ENCODE measurements at places on chromosomes 13 and 19.

DNA sequence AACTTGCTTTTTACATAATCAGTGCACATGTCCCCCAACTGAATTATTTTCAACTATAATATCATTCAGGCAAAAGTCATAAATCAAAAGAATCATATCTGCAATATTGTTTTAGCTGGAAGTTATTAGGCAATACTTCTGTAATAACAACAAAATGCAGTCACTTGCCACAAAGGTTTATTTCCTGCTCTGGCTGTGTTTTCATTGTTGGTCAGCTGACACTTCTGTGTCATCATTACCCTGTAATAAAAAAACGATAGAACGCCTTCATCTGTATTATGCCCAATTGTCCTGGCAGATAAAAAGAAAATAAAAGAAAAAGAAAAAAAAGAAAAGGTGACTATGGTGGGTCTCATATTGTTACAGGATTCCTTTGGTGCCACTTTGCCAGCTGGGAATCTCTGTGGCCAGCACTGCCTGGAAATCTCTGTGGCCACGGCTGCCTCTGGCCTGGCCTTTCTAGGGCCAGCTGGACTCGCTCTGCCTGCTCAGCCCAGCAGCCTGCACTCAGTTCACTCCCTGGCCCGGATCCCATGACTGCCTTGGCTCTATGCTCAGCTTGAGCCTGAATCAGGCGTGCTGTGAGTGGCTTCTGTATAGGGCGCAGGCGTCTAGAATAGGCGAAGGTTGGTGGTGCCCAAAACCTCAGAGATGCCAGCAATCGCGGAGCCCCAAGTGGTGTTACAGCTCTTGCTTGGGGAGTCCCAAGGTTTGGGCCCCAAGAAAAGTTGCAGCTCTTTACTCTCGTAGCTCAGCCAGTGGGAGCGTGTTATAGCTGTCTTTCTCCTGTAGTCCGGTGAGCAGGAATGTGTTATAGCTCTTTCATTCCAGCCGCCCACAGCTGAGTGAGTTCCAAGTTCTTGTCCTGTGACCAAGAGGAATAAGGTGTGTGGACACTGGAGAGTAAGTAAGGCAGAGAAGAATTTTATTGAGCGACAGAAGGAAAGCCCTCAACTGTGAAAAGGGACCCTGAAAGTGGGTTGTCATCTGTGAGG is 1227.1 kb downstream of the SLITRK1 start:
- peak; percentile 86 for DNase-seq

GRCh38 chr19:34645551-34645950 is 31.4 kb downstream of the SCGB2B2 start:
- no peak for DNase-seq

DNA sequence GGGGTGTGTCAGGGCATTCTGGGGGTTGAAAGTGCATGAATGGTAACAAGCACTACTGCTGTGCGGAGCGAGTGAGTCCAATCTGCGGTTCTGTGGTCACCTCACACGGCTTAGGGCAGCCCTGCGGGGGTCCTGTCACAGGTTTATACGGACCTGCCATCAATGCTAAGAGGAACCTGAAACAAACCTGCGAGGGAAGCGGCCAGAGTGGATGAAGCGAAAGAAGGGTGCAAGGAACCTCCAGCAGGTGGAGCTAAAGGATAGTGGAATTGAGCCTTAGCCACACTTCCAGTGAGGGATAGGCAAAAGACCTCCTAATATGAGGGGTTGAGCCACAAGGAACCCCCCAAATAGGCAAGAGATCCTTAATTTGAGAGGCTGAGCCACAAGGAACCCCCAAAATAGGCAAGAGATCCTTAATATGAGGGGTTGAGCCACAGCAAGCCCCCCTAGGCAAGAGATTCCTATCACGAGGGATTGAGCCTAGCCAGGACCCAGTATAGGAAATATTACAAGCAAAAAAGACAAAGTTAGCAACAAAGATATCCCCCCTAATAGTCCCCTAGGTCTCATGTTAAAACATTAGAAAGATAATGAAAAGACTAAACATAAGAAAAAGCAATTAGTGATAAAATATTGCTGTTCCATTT is 6.3 kb upstream of the ZNF69 start:
- DNase-seq = peak; percentile 65

- no peak for DNase-seq
Measured at GRCh38 chr19:56091751-56092546, 29.1 kb downstream of the ZNF787 start.

GRCh38 chr19:48511800-48512503 is at the start of gene LMTK3:
TSS of gene LMTK3 (minus strand) at chr19:48511835. CDS start at chr19:48511576, 259 bp downstream.
- DNase-seq = peak; percentile 16

DNA sequence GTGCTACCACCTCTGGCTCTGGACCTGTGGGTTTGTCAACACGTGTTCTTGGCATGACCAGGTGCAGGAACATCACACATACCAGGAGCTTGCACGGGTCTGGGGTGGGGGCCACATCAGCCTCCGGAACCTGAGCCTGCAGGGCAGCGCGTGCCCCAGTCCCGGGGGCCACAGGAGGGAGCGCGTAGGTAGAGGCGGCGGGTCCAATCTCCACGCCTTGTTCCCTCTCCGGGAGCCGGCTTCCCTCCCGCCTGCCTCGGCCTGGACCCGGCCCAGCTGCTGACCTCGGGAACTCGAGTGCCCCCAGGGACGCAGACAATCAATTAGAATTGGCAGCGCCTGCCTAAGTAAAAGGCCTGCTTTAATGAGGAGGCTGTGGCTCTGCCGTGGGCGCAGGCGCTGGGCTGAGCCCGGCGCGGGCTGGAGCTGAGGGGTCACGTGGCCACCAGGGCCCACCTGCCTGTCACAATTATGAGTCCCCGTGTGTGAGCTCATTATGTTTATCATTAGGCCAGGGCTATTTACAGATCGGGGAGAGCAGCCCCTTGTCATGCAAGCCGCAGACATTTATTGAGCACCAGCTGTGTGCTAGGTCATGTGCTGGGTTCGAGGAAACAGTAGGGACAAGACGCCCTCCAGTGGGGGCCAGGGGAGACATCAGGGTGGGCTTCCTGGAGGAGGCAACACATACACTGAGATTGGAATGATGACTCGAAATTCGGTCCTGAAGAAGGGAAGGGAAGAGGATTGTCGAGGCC is 32.2 kb upstream of the TNFAIP8L1 start:
- DNase-seq = peak; percentile 33

Measured in fibroblast of the aortic adventitia (primary cell).